CD4-positive, alpha-beta T cell (primary cell): ENCODE measurements at places on chromosomes 16 and 17.

DNA sequence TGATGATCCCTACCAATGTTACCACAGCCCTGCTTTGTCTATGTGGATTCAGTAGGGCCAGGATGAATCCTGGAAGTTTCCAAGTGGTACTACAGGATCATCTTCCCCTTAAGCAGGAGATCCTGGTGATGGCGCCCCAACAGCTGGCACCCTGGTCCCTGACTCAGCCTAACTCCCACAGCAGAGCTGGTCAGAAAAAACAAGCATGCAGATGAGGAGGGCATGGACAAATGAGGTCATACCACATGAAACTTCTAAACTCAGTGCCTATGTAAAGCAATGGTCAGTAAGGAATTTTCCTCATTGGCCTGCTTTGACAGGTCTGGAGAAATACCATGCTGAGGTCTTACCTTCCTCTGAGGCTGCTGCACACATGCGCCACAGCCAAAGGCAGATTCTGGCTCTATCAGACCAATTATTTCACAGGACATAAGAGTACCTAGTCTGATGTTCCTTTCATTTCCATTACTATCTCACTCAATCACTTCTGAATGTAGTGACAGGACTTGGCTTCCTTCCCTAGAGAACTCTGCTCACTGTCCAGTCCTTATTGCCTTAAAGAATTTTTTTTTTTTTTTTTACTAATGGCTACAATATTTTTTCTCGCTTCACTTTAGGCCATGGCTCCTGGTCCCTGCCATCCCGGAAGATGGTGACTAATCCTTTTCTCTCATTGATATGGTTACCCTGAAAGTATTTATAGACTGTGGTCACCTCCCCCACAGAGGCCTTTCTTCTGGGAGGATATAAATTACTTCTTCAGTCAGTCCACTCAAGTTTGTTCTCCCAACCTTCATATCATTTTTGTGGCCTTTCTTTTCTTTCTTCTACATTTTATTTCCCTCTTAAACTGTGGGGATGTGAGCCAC, 525.2 kb upstream of the PSMD7 start:
- no peak for DNase-seq

DNA sequence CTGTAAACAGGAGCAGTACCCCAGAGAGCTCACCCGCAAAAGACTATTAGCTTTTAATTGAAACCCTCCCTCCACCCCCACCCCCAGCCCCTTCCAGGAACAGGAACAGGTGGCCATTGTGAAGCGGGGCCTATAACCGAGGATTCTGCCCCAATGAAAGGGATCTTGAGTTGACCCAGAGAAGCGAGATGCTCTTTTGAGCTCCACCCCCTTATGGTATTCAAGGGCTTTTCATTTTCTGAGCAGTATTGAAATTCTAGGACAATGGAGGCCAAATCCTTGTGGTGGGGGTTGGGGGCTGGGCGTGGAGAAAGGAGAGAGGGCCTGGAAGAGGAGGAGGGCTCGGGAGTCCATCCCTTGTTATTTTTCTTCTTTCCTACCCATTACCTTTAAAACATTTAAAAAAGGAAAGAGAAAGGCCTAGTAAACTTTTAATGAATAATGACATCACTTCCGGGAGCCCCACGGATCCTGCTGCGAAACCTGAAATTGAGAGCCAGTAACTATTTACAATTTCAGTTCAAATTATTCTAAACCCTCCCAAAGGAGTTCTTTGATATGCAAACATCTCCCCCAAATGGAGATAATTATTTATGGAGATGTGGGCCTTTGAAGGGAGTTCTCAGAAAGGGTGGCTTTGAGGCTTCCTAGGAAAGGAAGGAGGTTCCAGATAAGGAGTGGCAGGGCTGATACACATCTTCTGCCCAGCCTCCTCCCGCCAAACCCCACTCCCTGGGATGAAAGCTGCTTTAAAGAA, 30.5 kb downstream of the HS3ST3B1 start:
- DNase-seq = no peak

DNA sequence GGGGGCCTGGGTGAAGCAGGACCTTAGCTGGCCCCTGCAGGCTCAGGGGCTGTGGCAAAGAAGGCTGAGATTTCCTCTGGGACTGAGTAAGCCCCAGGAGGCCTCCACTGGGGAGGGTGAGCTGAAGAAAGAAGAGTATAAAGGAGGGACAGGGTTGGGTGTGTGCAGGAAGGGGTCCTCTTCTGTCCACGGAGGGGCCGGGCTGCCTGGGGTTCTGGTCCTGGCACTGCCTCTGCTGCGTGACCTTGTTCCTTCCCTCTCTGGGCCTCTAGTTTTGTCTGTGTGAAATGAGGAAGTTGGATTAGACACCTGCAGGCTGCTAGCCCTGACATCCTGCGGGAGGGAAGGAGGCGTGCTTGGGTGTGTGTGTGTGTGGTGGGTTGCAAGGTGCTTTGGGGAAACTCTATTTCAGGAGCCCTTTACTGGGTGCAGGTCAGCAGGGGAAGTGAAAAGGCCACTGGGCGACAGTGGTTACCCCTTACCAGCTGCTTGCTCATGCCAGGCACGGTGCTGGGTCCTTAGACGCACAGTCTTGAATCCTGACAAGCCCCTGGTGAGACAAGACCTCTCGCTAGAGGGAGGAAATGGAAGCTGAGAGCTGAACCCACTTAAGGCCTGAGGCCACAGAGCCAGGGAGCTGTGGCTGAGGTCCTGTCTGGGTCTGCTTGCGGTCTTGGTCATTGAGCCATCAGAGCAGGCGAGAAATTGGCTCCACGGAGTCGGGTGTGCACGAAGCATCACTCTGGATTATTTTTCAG, 60.7 kb downstream of the OR1D5 start:
- peak; percentile 43 for DNase-seq

DNA sequence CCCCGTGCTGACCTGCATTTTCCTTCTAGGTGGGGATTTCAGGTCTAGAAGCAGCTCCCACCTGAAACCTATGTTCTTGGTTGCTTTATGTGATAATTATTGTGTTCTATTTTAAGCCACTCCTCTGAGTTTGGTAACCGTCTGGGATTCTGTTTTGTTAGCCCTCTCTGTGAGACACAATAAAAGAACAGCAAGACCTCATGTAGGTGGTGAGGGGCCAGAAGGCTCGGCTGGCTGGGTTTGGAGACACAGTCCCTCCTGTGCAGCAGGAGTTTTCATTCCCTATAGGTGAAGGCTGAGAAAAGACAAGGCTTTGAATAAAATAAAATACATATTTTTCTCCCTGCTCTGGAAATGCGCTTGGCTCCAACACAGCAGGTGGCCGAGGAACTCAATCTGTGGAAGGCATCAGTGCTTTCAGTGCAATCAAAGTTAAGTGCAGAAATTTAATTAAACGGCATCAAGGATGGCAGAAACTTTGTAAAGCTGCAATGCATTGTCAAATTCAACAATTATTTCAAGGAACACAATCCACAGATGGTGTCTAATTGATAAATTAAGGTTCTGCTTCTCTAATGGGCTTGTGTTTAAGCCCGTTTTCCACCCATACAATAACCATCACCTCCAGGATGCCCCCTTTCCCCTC, 107.8 kb downstream of the MSI2 start:
- DNase-seq = no peak

DNA sequence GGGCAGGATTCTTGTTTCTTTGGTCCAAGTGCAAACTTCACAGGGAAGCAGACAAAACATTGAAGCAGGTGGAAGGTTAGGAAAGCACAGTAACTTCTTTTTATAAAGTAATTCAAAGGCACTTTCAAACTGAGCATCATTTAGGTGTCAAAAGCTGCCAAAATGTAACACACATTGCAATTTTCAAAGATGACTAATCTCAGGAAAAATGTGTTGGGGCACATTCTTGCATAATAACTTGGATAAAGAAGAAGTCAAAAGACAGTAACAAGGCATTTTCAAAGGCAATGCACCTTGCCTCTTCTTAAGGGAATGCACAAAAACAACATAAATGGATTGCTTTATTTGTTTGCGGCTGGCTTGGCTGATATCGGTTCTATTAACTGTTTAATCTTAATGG, 3.6 kb downstream of the KCNJ2 start:
- no peak for DNase-seq

DNA sequence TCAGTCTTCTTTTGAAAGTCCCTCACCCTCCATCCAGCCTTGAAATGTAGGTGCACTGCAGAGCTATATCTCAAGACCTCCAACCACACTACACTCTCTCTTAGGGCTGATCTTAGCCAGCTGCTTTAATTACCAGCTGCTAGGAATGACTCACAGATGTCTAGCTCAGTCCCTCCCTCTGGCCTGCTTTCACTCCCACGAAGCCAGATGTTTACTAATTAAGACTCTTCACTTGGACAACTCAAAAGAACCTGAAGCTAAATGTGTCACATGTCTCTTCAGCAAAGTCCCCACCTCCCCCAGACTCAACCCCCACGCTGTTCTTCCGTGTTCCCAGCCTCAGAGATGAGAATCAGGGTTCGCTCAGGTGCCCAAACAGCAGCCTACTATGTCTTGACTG, 2.6 kb downstream of the GTF3C1 start:
- no peak for DNase-seq

GRCh38 chr16:59013930-59014329, 279.8 kb upstream of the GOT2 start:
- no peak for DNase-seq

GRCh38 chr16:30894540-30895368, 877 bp upstream of the BCL7C start:
- no peak for DNase-seq

- no peak for DNase-seq
Measured at GRCh38 chr16:53775821-53776431, 72.0 kb downstream of the FTO start.

GRCh38 chr16:85291302-85292148, 179.3 kb upstream of the CIBAR2 start:
- DNase-seq = no peak

DNA sequence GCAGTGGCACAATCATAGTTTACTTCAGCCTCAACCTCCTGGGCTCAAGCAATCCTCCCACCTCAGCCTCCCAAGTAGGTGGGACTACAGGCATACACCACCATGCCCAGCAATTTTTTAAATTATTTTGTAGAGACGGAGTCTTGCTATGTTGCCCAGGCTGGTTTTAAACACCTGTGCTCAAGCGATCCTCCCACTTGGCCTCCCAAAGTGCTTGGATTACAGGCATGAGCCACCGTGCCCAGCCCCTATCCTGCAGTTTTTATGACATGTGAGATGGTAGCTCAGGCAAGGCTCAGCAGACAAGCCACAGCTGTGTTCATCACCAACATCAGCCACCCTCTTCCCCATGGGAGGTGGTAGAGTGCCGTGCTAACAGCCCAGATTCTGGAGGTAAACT, 46.2 kb upstream of the TNRC6A start:
- DNase-seq = no peak

GRCh38 chr16:11009027-11009755, 64.8 kb downstream of the CLEC16A start:
- no peak for DNase-seq

DNA sequence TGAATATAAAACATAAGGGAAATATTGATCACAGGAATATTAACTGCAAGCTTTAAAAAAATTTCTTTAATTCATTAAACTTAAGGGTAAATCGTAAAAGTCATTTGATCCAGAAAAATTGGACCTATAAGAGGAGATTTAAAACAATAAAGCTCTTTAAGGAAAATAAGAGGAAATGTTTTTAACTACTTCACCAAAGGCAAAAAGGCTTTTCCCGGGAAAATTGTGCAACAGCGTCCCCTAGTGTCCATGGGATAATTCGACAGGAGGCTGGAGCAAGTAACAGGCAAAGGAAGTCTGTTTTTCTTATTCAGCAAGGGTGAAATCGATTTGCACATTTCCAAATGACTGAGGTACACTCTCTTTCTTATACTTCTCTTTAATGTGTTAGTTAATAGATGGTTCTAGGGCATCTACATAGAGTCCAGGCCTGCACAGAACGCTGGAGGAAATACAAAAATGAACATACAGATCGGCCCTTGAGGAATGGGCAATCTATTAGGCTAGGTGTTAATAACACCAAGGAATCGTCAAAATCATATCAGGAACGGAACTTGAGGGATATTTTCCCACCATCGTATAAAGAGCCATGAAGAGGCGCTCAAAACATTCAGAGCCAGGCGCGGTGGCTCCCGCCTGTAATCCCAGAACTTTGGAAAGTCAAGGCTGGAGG, 61.4 kb downstream of the ZNF18 start:
- DNase-seq = no peak

DNA sequence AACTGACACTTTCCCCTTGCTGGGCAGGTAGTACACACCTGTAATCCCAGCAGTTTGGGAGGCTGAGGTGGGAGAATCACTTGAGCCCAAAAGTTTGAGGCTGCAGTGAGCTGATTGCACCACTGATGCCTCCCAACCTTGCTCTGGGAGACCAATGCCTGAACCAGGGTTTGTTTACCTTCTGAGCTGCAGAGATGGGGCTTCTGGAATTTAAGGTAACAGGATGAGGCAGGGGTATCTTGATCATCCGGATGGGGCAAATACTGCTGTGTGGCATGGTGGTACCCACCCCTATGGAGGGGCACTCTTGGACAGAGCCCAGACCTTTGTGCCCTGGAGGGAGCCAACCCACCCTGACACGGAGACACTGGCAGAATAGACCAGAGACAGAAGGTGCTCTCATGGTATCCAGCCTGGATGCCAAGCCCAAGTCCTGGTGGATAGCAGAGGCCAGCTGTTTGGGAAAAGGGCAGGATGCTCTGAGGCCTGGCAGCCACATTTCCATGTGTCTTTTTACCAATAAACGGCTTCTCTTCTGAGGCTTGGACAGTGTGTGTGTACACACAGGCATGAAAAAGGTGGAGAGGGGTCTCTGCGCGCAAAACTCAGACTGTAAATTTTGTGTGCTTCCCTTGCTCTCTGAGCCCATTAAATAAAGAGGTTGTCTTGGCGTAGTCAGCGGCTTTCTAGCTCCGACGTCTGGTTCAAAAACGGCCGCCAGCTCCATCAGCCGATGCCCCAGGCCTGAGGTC, 4.4 kb downstream of the ZNF48 start:
- DNase-seq = no peak

- peak; percentile 24 for DNase-seq
Measured at GRCh38 chr17:16352667-16353316, 477 bp downstream of the CENPV start.

DNA sequence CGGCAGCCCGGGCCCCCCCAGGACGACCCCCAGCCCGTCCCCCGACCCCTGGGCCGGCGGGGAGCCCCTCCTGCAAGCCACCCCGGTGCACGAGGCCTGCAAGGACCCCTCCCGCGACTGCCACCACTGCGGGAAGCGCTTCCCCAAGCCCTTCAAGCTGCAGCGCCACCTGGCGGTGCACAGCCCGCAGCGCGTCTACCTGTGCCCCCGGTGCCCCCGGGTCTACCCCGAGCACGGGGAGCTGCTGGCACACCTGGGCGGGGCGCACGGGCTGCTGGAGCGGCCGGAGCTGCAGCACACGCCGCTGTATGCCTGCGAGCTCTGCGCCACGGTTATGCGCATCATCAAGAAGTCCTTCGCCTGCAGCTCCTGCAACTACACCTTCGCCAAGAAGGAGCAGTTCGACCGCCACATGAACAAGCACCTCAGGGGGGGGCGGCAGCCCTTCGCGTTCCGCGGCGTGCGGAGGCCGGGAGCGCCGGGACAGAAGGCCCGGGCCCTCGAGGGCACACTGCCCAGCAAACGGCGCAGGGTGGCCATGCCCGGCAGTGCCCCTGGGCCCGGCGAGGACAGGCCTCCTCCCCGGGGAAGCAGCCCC, 15.6 kb upstream of the ZFPM1 start:
- DNase-seq = peak; percentile 75

DNA sequence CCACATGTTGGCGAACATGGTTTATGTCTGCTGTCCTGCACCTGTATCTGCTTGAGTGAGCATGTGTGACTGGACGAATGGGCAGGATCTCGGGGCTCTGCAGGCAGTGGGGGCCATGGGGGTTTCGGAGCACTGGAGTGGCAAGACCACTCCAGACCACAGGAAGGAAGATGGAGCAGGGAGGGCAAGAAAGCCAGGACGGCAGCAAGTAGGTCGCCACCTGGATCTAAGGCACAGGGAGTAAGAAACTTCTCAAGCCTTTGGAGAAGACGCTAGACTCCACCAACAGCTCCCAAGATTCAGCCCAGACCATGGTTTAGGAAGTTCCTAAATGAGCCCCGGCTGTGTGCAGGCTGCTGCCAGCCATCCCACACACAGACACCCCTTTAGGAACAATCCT, 32.8 kb upstream of the C16orf95 start:
- DNase-seq = no peak
